ENCODE measurements at places on chromosomes 3 and 15.

DNA sequence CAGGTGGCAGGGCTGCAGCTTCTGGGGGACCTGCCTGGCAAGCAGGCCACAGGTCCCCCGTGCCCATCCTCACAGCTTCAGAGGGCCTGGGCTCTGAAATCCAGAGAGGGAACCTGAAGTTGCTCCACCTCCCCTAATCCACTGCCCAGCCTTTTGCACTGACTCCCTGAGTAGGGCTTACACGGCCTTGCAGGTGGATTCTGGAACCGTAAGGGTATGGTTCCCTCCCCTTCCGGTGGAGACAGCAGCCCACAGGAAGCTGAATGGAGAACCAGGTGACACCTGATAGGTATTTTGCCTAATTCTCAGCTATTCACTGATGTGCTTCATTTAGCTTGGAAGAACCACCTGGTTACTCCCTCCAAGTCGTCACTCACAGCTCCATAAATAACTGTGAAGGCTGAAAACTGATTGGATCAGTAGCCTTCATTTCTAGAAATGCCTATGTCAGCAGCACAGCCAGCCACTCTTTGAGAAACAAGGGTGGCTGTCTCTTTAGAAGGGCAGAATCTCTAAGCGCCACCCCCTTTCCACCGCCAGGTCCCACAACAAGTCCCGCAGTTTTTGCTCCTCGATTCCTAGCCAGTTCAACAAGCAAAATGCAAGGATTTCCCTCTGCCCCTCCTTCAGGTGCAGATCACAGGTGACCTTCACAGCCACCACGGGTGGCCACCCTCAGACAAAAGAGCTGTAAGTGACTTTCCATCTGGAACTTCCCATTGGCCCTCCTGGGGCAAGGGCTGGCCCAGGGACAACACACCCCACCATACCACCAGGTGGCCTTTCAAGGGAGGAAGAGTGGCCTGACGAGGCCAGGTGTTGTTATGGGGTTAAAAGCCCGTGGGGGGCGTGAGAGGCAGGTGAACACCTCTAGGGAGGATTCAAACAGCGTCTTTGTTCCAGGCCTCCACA, 112.9 kb downstream of the SEC22A start:
- H3K36me3 ChIP-seq = peaks cover 26% of the 10 kb centered on the region
- H3K27ac ChIP-seq = no peak overlapping the region
- no peaks in the 10 kb centered on the region for H3K27me3 ChIP-seq
- no peak for DNase-seq

DNA sequence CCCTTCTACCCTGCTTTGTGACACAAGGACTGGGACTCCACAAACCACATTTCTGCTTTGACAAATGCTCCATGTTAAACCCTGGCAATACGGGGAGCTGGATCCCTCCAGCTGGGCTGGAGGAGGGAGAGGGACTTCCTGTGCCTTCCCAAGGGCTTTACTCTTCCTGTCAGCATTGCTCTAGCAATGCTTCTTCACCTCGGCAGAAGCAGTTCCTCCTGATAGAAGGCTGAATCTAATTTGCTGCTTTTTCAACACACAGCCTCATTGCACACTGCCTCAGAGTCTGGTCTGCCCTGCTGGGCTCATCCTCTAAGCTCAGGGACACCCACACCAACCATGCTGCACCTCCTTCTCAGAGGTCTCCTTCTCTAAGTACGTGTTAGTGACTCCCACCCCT, 142.8 kb upstream of the SMAD3 start:
- peaks cover 20% of the 10 kb centered on the region for H3K4me1 ChIP-seq
- H3K36me3 ChIP-seq = no peaks in the 10 kb centered on the region
- no peaks in the 10 kb centered on the region for H3K27me3 ChIP-seq

DNA sequence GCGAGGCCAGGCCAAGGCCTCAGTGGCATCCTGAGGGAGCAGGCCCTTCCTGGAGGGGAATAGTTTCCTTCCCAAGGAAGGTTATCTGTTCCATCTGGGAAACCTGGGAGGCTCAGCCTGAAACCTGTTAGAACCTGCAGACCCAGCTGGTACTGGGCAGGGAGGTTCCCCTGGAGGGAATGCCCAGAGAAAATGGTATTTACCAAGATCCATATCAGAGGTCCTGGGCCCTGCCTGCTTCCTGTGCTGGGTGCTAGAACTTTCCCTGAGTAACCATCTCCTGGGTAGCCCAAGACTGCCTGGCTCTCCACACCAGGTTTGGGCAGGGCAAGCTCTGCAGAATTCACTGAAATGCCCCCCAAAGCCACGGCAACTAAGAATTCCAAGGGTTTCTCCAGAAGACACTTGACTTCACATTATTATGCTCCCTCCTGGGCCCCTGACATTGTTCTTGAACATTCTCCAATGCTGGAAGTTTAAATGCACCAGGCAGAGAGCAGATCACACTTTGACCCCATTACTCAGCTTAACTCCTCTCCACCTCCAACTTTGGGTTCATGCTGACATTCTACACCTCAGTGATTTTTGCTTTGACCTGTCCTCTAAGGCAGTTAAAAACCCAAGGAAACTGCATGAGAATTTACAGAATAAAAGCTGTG, 2.0 kb downstream of the CA12 start:
- no peaks in the 10 kb centered on the region for H3K27me3 ChIP-seq
- H3K36me3 ChIP-seq = no peaks in the 10 kb centered on the region
- peaks cover 32% of the 10 kb centered on the region for H3K4me1 ChIP-seq
- no peak for DNase-seq

DNA sequence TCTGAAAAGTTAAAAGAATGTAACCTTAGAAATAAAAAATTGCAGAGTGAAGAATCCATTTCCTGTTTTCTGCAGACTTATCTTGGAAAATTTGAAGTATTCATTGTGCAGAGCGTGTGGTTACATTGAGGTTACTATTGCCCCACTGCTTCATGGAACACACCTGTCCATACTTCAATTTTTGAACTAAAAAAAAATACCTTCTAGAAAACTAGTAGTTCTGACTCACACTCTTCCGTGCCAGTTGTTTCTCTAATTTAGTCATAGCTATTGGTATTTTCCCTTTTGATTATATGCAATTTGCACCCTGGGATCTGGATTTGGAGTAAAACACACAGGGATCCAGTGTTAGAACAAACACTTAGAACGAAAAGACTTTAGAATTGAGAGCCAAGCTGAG, 111.8 kb upstream of the LYSMD4 start:
- DNase-seq = no peak
- no peaks in the 10 kb centered on the region for H3K36me3 ChIP-seq
- no peak overlapping the region for H3K4me3 ChIP-seq
- no peaks in the 10 kb centered on the region for H3K27me3 ChIP-seq

DNA sequence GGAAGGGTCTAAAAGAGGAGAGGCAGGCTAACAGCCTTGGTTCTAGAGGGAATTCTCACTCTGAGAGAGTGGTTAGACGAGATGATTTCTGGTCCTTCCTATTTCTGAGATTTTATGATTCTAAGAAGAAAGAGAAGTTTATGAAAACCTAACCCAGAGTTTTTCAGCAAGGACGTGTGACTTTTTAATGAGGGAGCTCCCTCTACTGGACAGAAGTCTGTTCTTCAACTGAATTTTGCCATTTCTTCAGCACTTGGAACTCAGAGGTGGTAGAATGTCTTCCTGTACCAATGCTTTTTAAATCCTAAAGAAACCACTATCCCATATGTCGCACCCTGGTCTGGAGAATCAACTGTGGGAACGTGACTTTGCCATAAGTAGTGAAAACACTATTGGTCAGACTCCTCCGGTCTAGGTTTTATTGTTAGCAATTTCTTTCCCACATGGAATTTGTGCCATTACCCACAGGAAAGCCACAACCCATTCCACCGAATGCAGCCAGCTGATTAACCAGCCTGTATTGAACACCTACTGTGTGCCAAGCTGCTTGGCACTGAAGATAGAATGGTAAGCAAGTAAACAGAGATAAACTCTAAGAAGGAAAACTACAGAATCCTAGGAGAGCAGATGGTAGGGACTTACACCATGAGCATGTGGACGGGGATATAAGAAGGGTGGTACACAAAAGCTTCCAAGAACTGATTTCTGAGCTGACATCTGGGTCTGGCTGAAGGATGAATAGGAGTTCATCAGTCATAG, 199.5 kb upstream of the LMCD1 start:
- no peaks in the 10 kb centered on the region for H3K27me3 ChIP-seq
- H3K36me3 ChIP-seq = no peaks in the 10 kb centered on the region
- H3K4me1 ChIP-seq = no peaks in the 10 kb centered on the region
- no peak overlapping the region for H3K27ac ChIP-seq
- H3K4me3 ChIP-seq = no peak overlapping the region
- no peak for DNase-seq

DNA sequence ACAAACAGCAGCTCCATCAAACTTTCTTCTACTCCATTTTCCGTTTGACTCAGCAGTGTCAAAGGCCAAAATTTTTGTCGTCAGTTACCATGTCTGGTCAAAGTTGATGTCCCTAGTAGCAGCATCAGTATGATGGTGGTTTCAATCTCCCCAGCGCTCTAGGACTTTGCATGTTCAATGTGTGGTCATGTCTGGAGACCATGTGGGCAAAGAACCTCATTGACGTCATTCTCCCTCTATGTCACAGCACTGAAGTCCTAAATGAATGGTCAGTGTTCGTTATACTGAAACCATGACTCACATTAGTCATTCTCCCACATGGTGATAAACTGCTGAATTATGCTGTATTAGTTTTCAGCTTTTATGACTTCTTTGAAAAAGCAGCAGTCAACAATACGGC, 23.2 kb downstream of the SHC4 start:
- H3K4me1 ChIP-seq = peaks cover 6% of the 10 kb centered on the region
- H3K27me3 ChIP-seq = no peaks in the 10 kb centered on the region
- no peak for DNase-seq
- H3K36me3 ChIP-seq = no peaks in the 10 kb centered on the region
- no peak overlapping the region for H3K27ac ChIP-seq
- H3K4me3 ChIP-seq = no peak overlapping the region

Measured in thoracic aorta (tissue), 2 donors.